ENCODE measurements at places on chromosomes 13 and 19.
A peak's percentile ranks its signal among the peaks of the same experiment; 100 is the strongest.

DNA sequence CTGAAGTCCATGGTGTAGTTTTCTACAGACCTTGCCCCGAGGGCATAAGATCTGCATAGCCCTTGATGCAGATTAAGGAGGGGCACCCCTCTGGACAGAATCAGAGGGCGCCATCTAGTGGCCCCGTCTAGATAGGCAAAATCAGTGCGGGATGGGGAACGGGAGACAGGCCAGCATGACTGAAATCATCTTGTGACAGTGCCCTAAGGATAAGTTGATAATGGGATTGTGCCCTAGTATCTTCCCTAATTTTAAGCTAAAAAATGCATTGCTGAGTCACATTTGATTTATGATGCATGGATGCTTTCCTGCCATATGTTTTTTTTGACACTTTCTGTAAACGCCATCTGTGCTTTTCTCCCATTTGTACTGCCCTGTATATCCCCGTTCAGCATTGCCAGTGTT, 19.0 kb upstream of the GPI start:
- peak; percentile 23 for DNase-seq

DNA sequence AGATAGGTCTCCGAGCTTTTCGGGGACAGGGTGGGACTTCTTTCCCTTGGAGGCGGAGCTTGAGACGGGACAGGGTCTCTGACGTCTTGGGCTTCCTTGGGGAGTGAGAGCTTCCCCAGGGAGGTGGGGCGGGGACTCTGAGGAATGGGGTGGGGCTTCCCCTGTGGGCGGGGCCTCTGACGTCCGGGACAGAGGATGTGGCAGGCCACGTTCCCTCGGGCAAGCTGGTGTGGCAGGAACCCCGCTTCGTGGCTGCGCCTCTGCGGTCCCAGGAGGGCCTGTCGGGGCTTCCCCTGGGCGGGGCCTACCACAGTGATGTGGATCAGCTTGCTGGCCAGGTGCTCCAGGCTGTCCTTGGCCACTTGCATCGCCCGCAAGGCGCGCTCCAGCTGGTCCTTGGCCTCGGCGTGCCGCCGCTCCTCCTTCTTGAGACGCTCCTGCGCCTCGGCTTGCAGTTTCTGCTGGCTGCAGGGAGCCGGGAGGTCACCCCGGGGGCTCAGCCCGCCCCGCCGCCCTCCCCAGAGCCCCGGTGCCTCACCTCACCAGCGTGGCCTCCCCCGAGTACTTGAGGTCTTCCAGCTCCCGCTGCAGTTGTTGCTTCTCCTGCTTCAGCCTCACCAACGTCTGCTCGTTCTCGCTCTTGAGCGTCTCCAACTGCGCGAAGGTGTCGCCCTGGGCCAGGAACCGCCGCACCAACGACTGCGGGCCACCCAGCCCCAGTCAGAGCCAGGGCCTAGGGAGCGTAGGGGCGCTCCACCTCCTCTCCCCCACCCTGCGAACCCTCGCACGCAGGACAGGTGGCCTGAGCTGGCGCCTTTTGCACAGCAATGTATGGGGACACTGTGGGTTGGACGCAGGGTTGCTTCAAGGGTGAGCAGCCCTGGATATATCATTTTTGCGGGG, 3.3 kb upstream of the RGL3 start:
- no peak for DNase-seq

DNA sequence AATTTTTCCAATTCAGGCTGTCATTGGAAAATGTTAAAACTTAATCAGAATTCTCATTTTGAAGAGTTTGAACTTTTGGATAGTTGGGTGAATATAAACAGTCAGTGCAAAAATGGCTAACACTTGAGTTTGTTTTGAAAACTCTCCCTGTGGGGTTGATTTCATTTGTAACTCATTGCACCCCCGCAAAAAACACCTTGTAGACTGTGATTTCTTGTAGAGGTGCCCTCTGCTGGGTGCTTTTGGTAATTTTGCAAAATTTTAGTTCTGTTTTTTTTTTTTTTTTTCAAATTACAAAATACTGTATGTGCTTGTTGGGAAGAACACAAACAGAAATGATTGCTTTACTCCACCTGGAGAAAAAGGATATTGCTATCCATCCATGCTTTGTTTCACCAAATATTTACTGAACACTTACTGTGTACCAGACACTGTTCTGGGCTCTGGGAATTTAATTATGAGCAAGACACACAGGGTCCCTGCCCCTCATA, 28.2 kb upstream of the GPI start:
- DNase-seq, result no peak

GRCh38 chr13:98436233-98436910, 140.5 kb downstream of the STK24 start:
- no peak for DNase-seq

DNA sequence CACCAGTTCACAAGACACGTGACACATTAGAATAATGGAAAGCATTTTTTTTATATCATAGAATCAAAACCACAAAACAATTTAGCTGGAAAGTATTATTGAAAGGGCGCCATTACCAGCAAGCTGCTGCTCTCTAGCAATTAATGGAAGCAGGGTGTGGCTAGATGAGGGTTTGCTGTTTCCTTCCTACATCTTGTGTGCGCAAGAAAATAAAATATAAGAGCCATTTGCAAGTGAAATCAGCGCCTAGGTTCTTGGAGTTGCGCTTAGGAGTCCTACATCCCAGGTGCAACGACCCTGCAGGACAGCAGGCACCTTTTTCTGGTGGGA, 140.9 kb downstream of the ZNF536 start:
- no peak for DNase-seq

- DNase-seq, result no peak
Measured at GRCh38 chr13:42591602-42592001, 17.6 kb downstream of the TNFSF11 start.

GRCh38 chr19:42475366-42475765, 32.6 kb upstream of the CXCL17 start:
- no peak for DNase-seq

DNA sequence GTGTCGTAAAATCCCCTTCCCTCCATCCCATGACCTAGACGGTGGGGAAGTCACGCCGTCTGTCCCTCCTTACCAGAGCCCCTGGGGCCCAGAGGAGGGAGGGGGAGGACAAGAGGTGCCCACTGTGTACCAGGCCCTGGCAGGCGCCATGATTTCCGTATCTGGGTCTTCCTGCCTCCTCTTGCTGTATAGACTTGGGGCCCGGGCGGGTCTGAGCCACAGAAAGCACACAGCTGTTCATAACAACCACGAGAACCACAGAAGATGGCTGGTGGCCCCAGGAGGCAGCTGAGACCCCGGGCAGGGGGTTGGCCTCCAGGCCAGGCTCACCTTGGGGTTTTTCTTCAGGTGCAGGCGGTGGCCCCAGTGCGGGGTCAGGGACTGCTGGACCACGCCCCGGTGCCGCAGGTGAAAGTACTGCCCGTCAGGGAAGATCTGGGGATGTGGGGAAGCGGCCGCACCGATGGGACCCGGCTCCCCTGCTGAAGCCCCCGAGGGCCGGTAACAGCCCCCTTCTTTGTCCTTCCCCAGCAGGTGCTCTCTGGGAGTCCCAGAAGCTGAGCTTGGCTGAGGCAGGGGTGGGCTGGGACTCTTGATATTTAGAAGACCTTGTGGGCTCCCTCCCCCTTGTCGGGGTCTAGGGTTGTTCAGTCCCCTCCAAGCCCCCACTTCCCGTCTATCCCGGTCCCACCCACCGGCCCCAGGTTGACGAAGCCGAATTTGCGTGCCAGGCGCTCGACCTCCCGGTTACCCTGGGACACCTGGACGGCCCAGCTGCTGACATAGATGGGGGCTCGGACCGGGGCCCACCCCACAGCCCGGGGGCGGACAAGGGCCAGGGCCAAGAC, 463 bp downstream of the PCSK4 start:
- DNase-seq, result no peak

GRCh38 chr13:39037410-39037879, 444 bp downstream of the PROSER1 start:
- DNase-seq, result no peak

- no peak for DNase-seq
Measured at GRCh38 chr13:96109125-96109524, 19.2 kb downstream of the HS6ST3 start.

DNA sequence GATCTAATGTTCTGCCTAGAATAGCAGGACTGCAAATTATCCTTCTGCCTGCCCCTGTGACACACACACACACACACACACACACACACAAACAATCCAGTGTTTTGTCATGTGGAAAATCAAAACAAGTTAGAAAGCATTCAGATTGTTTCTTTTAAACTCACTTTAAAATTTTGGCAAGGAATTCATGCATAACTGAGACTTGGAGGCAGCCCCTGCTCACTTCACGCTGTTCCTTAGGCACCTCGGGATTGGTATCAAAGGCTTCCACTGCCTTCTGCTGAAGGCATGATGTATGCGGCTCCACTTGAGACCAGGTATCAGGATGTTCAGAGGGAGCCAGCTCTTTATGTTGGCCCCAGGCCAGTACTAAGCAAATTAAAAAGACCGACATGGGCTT, 158.7 kb downstream of the OXGR1 start:
- DNase-seq, result no peak

DNA sequence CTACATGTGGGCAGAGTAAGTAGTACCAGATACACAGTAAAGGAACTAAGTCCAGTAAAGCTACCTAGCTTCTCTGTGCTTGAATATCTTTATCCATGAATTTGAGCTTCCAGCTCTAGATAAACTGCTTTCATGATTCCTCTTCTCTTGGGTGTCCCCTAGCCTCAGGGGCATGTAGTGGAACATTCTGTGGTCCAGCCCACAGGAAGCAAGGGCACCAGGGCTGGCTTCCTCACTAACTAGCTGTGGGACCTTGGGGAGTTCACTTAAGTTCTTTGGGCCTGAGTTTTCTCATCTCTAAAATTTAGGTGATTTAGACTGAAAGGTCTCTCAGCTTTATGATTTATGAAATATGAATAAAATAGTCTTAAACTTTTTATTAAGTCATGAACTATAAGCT, 185.7 kb downstream of the KATNAL1 start:
- no peak for DNase-seq

DNA sequence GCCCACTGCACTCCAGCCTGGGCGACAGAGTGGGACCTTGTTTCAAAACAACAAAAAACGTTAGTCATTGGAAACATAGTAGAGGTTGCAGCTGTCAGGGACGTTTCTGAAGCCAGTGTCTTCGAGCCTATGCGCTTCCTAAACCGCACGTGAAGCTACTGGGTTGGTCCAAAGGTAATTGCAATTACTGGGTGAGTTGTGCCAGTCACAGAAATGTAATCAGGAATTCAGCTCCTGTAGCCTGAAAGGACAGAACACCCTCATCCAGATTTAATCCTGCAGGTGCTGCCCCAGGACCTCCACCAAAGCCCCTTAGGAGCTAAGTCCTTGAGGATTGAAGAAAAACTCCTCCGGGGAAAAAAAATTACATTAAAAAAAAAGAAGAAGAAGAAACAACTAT, 2.4 kb upstream of the RHPN2 start:
- DNase-seq, result no peak

DNA sequence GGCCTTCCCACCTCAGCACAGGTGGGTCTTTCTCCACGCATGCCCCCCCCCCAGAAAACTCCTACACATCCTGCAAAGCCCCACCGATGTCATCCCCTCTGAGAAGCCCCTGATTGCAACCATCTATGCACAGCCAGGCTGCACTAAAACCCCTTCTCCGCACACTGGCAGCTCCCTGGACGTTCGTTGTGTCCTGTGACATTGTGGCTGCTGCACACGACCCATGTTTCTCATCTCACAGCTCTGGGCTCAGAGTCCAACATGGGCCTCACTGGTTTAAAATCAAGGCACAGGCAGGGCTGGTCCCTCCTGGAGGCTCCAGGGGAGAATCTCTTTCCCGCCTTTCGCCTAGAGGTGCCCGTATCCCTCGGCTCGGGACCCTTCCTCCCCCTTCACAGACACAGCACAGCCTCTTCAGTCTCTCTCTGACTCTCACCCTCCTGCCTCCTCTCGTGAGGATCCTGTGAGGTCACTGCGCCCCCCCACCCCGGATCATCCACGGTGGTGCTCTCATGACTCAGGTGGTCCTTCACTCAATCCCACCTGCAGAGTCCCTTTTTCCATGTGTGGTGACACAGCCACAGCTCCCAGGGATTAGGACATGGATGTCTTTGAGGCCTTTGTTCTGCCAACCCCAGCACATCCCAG, 71.2 kb downstream of the GADD45B start:
- no peak for DNase-seq

- peak; percentile 29 for DNase-seq
Measured at GRCh38 chr13:31927219-31927653, 104.3 kb upstream of the FRY start.

DNA sequence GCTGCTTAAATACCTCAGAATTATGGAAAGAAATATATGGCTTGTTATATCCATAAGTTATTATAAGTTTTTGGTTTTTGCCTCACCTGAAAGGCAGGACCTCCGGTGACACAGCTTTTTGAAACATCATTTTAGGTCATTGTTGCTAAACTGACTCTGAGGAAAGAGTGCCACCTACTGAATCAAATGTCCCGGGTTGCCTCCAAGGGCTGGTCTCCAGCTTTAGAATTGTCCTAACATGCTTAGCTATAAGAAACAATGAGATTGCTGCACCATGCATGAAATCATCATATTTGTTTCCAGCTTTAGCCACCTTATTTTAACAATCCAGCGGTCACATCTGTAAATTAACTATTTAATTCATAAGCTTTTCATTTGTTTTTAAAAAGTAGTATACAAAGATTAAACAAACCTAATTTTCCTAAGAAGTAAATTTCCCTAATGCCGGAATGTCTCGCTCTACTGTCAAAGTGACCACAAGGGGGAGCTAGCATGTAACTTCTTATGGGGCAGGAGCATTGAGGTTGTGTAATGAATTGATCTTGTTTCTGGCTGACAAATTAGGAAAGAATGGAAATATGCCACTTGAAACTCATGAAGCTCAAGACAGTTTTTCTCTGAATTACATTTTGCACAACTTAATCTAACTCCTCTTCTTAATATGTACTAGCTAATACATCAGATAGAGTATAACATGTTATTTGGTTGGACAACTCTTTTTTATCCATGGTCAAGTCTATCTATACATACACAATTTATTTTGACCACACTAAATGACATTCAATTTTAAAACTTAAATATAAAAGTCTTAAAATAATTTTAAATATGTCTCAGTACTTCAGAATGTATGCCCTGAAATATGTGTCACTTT, 6.7 kb upstream of the PCDH17 start:
- DNase-seq, result peak; percentile 43

DNA sequence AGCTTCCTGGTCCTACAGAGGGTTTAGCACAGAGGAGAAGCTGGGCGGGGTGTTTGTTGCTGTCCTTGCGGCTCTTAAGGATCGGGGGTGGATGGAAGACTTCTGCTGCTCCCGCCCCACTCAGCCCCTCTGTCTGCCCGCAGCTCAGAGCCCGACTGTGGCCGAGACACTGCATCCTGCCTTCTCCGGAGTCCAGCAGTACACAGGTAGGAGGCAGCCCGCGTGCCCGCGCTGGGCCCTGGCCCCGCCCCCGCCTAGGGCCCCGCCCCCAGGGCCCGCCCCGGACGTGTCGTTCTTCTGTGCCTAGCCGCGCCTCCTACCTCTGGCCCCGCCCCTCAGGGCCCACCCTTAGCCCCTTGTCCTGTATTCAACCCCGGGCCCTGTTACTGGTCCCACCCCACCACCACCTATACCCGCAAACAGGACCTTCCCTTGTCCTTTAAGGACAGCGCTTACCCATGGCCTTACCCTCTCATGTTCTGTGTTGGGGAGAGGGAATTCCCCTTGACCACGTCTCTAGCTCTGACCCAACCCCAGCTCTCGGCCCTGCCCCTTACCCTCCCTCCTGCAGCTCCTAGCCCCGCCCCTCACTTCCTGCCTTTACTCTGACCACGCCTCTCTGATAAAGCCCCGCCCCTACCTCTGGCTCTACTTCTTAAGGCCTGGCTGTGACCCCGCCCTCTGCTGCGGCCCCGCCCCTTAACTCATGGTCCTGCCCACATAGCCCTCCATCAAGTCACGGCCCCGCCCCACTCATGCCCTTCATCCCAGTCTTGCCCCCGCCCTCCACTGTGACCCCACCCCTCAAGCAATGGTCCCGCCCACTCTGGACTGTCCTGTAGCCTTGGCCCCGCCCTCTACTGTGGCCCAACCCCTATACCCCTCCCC, 60.5 kb downstream of the CELF5 start:
- DNase-seq, result no peak

All from NCI-H1092 (cell line).